ELR (cell line): ENCODE measurements at places on chromosomes 3 and 15.

- no peak for DNase-seq
These were observed 110.3 kb upstream of the ALDH1A3 start for GRCh38 chr15:100769043-100769974.

GRCh38 chr3:132180337-132180791, 136.8 kb upstream of the ACP3 start:
- DNase-seq, result peak; percentile 77

- no peak for DNase-seq
These were observed 6.8 kb downstream of the LTK start for GRCh38 chr15:41506796-41507341.

DNA sequence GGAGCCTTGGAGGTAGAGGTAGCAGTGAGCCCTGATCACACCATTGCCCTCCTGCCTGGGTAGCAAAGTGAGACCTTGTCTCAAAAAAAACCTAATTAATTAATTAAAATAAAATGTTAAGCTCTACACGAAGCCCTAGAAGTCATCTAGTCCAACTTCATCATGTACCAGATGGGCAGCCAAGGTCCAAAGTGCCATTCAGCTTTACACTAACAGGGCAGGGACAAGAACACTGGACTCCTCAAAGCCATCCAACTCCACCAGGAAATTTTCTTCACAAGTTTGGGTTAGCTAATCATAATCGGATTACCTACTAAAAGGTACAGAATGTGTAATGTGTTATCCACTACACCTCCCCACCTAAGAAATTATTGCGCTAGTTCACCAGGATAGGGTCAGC, 48.8 kb downstream of the WWTR1 start:
- DNase-seq, result no peak

DNA sequence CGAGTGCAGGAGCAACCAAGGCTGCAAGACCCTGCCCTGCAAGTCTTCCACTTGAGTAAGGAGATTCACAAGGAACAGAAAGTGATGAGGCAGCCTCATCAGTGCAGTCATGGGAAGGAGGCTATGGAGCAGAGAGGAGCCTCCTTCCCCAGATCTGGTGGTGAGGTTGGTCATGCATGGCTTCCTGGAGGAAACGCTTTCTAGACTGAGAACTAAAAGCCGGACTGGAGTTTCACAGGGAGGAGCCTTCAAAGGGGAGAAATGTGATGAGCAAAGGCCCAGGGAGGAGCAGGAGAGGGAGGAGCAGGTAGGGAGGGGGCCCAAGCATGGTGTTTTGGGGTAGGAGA, 139.9 kb downstream of the SRGAP3 start:
- no peak for DNase-seq

- DNase-seq, result no peak
These were observed 252.5 kb downstream of the ISL2 start for GRCh38 chr15:76588811-76589747.

- no peak for DNase-seq
These were observed 132.7 kb upstream of the RGMA start for GRCh38 chr15:93221759-93222158.

- DNase-seq, result no peak
These were observed 7.1 kb downstream of the FAM81A start for GRCh38 chr15:59444980-59445545.

GRCh38 chr15:70044168-70044567, 53.5 kb downstream of the TLE3 start:
- DNase-seq, result no peak

GRCh38 chr15:98292442-98293240, 332.1 kb downstream of the ARRDC4 start:
- DNase-seq, result peak; percentile 48

DNA sequence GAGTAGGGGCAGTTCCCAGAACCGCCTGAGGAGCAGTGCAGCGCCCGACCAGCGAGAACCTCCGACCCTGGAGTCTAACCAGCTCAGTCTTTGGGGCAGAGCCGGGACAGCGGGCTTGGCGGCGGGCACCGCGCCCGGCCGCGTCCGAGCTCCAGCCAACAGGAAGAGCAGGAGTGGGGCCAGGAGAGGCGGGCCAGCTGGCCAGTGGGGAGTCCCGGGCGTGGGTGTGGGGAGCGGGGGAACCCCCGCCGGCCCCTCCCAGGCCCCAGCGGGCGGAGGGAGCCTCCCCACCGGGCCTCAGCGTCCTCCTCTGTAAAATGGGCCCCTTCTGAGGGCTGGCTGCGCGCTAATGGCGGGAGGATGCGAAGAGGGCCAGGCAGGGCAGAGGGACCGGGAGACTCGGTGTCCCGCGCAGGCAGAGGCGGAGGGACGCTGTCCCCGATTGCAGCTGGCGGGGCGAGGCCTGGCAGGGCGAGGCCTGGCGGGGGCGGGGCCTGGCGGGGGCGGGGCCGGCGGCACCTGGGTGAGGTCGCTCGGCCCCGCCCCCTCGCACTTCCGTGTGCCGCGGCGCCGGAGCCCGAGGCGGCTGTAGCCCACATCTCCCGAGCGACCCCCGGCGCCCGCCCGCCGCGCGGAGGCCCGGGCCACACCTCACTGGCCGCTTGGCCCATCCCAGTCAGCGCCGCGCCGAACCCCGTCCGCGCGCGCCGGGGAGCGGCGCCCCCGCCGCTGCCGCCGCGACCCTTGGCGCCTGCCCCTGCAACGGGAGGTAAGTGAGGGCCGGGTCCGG, at the start of gene PRKCD:
TSS of gene PRKCD (plus strand) at position 550 of the 790 bp plus-strand sequence. CDS start 17,214 bp downstream, outside the sequence.
- DNase-seq, result peak; percentile 81

DNA sequence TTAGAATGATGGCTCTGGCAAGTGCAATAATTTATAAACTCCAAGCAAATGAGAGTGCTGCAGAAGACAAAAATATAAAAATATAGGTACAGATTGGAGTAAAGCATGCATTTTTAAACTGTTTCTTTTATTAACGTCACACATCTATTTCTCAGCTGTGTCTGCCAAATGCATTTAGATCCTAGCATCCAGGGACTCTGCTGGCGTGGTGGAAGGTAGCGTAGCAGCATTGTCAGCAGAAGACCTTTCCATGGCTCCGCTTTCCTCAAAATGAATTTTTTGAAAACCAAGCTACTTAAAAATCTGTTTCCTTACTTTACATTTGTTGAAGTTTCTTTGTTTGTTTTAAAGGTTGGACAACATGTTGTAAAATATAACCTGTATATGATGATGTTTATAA, 16.3 kb upstream of the ATP10A start:
- no peak for DNase-seq
